GM19239 (cell line): ENCODE measurements at places on chromosomes 12 and 14.

DNA sequence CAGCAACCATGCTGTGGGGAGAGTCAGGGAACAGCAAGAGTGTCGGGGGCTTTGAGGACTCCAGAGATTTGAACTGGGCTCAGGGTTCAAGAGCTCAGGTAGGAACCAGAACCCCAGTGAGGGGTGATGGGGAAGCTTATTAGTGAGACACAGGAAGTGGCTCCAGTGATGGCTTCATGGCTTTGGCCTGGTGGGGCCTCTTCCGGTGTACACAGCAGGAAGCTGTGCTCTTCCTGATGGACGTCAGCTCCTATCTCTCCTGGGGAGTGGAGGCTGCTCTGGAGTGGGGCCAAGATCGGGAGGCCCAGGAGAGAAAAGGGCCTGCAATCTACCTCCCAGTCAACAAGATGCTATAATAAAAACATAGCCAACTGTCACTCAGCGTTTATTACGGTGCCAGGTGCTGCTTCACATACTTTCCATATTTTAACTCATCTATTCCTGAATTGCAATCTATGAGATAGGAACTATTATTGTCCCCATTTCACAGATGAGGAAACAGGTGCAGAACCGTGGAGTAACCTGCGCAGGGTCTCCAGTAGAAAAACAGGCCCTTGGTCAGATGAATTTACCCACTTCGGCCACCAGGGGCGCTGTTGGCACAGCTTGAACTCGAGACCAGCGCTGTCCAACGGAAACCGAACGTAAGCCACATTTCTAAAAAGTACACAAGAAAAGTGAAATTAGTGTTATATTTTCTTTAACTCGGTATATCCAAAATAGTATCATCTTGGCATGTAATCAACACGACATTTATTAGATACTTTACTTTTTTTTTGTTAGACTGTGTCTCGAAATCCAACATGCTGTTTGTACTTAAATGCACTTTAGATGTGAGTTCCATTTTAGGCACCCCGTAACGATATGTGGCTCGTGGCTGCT is 63.6 kb upstream of the DLK1 start:
- peak; percentile 73 for DNase-seq

GRCh38 chr14:22418631-22419030 is 170.4 kb downstream of the DAD1 start:
- DNase-seq = peak; percentile 28

DNA sequence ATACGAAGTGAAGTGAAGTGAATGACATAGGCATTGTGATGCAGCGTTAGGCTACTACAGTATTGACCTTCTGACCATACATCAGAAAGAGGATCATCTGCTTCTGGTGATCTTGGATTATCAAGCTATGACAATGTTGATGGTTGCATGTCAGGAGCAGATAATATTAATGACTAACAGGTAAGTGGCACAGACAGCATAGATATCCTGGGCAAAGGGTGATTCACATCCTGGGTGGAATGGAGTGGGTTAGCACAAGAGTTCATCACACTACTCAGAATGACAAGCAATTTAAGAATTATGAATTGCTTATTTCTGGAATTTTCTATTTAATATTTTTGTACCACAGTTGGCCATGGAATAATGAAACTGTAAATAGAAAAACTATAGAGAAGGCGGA is 397.9 kb upstream of the ATP2B1 start:
- no peak for DNase-seq

- DNase-seq = no peak
Observed at GRCh38 chr12:42255221-42255865, 17.3 kb upstream of the YAF2 start.

- no peak for DNase-seq
Observed at GRCh38 chr14:101223127-101223526, 319.6 kb upstream of the RTL1 start.

DNA sequence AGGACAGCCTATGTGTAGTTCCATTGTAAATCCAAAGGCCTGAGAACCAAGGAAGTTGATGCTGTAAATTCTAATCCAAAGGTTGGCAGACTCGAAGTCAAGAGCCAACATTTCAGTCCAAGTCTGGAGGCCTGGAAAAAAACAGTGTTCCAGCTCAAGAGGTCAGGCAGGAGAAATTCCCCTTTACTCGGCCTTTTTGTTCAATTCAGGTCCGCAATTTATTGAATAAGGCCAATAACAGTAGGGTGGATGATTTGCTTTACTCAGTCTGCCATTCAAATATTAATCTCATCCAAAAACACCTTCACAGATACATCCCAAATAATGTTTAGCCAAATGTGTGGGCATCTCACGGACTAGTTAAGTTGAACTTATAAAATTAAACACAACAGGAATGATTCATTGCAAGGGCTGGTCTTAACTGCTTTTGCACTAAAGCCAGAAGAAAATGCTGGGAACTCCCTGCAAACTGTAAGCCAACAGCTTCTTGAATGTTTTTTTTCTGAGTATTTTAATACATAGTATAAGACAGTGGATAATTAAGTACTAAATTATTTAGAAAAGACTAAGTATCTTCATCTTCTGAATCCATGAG is 197.4 kb upstream of the GARIN6 start:
- no peak for DNase-seq

DNA sequence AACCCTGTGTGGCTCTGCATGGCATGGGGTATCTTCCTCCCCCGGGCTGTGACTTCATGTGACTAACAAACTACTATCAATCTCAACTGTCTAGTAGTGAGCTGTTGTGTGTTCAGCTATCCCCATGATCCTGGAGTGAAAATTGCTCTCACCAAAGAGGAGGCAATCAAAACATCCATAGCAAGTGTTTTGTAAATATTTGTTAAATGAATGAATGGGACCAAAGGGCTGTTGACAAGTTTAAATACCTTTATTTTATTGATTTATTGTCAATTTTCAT is 138.1 kb upstream of the CPM start:
- no peak for DNase-seq

GRCh38 chr12:28415755-28416154 is 225.5 kb downstream of the CCDC91 start:
- no peak for DNase-seq

DNA sequence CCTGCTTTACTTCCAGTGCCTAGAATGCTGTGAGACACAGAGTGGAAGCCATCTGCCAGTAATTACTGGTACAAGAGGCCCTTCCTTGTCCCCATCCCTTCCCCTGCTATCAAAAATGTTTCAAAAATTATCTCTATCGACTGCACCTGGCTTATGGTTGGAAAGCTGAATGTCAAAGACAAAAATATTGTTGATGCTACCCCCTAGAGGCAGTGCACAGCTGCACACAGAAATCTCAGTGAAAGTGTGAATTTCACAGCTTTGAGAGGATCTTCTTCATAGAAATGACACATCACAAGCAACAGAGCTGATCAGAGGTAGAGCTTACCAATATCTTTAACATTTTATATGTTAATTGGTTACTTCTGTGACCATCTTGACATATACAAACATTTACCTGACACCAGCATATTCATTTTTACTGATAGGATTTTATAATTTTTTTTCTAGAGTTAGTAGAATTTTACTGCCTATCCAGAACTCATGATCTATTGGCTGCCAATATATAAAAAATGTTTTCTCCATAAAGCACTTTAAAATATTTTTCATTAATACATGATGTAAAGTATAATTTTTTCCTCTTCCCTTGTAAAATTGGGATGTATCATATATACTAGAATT is 138.0 kb downstream of the AACS start:
- DNase-seq = no peak

DNA sequence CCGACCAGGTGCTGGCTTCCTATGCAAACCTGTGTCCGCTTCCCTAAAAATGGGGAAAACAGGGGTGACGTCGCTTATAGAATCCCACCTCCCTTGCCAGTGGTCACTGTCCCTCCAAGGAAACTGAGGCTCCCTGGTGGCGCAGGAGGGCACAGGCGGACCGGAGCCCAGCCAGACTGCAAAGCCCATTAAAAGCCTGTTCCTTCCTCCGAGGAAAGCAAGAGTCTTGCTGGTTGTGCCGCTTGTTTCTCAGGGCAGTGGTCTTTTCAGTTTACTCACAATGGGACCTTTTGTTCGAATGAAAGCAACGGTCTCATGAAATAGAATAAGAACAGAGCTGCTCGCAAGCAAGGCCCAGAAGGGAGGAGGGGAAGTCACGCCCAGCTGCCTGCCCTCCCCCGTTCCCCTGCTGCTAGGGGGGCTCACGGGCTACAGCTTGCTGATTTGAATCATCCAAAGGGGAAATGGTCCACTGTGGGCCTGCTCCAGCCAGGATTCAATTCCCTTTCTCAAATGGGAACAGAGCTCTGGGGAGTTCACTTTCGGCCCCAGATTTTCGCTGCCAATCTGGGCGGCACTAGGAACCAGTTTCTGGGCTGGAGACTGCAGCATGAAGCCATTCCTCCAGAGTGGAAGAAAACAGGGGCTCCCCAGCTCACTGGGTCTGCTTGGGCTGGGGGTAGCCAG is 4.6 kb upstream of the SELPLG start:
- DNase-seq = no peak

DNA sequence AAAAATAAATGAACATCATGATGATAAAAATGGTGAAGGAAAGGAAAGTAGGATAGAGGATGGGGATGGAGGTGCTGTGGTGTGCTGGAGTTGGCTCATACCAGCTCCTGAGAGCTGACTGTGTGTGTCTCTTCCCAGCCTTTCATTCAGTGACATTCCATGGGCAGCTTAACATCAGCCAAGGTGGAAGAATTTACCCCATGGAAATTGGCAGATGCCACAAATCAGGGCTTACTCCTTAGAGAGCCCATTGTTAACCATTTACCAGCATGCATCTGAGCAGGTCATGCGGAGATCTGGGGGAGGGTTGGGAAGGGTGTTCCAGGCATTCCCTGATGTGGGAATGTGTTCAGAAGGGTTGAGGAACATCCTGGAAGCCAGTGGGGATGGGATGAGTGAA is 164.7 kb upstream of the MYL2 start:
- DNase-seq = no peak

DNA sequence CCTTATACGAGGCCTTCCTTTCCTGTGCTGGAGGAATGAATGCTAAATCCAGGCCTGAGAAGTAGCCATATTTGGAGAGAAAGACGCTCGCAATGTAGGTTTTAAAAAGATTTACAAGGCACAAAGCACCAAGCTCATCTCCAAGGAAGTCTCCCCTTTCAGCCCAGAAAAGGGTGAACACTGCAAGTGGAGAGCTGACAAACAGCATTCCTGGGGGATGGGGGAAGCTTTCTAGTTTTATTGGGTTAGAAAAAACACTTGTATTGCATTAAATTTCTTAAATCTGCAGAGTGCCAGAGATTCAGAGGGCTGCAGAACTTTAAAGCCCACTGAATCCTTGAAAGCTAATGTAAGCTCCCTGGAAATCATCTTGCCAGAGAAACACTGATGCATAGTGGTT is 34.6 kb downstream of the CCDC60 start:
- DNase-seq = no peak

- no peak for DNase-seq
Observed at GRCh38 chr12:44672042-44672441, 204.1 kb downstream of the NELL2 start.

- DNase-seq = peak; percentile 17
Observed at GRCh38 chr12:24864796-24865125, 84.1 kb downstream of the BCAT1 start.

DNA sequence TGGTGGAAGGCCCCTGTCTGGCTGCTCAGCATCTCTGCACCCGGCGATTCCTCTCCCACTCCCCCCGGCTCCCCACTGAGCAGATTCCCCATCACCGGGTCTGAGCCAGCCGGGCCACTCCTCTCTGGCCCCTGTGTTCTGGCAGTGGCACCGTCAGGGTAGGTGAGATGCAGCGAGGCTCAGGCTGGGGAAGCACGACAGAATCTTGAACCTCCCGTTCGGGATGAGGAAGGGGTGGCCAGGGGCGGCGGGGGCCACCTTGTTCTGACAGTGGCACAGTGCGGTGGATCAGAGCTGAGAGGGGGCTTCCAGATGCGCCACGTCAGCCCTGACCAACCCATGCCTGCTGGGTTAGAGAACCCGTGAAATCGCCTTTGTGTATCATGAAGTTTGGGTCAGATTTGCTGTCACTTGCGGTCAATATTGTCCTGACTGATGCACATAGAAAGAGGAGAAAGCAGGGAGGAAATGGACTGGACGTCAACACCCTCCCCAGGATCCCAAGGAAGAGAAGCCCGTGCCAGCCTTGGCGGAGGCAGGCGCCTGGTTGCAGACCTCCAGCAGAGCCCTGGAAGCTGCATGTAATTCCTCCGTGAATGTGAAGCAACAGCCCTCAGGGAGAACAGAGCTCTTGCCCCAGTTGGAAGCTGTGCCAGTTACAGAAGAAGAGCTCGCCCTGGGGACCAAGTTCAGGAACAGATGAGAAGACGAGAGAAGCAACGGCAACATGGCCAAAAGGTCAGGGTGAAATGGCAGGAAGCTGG is 137.1 kb upstream of the SFSWAP start:
- DNase-seq = no peak

GRCh38 chr12:71551529-71551928 is 111.9 kb downstream of the LGR5 start:
- no peak for DNase-seq

DNA sequence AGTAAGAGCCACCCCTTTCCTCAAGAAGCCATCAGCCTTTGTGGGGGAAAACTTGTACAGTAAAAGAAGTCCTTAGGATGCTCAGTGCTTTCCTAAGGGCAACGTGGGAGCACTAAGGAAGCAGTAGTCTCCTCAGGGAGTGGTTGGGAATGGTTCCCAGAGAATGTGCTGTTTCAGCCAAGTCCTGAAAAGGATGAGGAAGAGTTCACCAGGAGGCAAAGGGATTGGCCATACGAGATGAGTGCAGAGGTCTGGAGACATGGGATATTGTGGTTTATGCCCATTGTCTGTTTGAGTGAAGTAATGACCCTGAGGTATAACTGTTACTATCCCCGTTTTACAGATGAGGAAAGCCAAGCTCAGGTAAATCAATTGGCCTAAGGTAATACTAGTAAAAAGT is 86.0 kb upstream of the ATF1 start:
- DNase-seq = no peak

- DNase-seq = no peak
Observed at GRCh38 chr12:5442251-5443006, 10.5 kb downstream of the NTF3 start.

- DNase-seq = no peak
Observed at GRCh38 chr14:75223664-75224154, 47.3 kb upstream of the TMED10 start.

GRCh38 chr14:32476532-32476931 is 147.4 kb downstream of the AKAP6 start:
- DNase-seq = no peak

GRCh38 chr14:31712244-31713127 is 151.3 kb downstream of the NUBPL start:
- no peak for DNase-seq

DNA sequence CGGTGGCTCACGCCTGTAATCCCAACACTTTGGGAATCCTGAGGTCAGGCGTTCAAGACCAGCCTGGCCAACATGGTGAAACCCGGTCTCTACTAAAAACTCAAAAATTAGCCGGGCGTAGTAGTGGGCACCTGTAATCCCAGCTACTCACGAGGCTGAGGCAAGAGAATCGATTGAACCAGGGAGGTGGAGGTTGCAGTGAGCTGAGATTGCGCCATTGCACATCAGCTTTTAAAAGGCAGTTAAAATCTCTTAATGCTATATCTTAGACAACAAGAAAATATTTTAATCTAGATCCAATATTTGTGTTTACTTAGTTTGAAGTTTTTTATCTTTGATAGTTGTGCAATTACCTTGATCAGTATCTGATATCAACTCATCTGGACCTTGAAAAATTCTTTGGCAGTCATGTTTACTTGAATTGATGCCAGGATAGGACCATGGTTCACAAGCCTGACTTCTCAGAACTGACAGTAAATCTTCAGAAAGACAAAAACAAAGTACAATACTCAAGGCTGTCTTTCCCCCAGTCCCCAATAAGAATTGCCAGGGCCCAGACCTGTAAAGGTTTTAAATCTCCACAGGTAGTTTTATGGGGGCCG is 135.0 kb upstream of the AEBP2 start:
- no peak for DNase-seq
